Stimulated activated CD4-positive, alpha-beta T cell treated with anti-CD3 and anti-CD28 coated beads, Interleukin-1b, Interleukin-23, amount 100 ng/mL, for 1 hour (primary cell): ENCODE measurements at places on chromosomes 7 and 10.

DNA sequence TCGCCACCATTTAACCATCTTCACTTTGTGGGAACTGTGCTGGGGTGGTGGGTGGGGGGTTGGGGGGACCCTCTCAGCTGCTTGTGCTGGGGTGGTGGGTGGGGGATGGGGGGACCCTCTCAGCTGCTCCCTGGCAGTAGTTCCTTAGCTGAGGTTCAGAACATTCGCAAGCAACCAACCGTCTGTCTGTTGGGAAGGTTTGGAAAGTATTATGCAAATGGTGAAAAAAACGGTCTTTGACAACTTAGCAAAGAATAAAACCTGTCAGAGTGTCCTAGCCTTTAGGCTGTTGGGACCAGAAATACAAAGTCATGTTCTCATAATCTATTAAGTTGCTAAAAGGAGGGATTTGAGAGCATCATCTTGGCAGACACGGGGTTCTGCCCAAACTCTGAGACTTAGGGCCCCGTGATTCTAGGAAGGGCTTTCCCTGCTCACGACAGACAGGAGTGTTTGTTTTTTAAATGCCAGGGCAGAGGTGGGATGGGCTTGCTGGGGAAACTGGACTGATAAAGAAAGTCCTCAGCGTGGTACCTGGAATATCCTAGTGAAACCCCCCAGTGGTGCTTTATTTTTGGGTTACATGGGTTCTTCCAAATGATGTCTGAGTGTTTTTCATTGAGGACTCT lies 14.1 kb upstream of the SRGN start:
- DNase-seq, result no peak

DNA sequence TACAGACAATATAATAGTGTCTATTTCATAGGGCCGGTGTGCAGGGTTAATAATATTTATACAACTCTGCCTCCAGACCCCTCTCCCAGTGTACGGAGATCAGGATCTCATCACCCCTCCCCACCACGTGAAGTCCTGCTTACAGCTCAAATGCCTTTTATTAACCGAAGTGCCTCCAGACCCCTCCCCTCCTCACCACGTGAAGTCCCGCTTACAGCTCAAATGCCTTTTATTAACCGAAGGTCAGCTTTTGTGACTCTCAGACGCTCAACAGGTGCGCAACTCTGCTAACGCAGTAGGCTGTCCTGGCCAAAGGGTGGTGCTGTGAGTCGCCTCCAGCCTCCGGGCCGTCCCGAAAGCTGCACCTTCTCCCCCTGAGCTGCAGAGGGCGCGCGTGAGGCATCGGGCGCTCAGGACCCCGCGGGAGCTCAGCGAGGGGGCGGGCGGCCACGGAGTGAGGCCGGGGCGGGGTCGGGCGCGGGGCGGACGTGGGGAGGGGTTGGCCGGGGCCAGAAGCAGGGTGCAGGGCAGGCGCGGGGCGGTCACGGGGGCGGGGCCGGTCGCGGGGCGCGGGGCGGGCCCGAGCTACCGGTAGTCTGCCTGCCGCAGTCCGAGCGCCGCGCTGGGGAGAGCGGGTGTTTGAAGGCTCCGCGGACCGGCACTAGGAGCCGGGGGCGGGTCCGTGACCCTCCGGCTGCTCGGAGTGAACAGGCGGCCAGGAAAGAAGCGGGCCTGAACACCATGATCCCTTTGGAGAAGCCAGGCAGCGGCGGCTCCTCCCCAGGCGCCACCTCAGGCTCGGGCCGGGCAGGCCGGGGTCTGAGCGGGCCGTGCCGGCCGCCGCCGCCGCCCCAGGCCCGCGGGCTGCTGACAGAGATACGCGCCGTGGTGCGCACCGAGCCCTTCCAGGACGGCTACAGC lies at the start of gene STK17A:
TSS of gene STK17A (plus strand) at position 606 of the 921 bp plus-strand sequence. CDS start at position 742, 136 bp downstream.
- DNase-seq, result peak; percentile 85

- DNase-seq, result no peak
These were observed 91.1 kb upstream of the DNAJB12 start for GRCh38 chr10:72445851-72446250.

DNA sequence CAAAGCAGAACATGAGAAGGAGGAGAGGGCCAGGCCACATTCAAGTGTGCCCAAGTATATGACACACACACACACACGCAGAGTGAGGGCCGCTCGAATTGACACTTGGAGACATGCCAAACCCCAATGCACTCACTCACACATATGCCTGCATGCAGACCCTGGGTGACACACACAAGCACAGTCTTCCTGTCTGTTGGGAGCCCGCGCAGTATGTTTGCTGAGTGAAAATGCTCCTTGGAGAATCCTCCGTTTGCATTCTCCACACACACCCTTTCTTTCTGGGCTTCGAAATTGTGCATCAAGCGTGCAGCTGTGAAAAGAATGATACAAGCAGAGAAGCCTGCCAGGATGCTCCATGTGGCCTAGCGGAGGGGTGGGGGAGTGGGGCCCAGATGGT lies 120.9 kb downstream of the PLXNA4 start:
- DNase-seq, result no peak

DNA sequence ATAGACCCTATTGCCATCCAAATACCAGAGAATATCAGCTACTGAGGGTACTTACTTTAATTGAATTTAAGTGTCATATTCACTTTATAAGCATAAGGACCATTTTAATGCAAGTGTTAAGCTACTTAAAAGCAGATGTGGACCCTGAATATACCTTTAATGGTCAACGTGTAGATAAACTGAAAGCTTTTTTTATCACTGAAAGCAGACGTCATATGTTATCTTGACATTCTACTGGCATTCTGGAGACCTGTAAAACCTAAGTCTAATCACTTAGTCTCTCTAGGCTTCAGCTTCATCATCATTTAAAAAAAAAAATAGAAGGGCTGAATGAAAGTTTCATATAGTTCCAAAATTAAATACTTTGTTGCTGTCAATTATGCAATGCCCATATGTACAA lies 116.5 kb downstream of the ELAPOR2 start:
- no peak for DNase-seq

- no peak for DNase-seq
These were observed 538.5 kb downstream of the HTR7 start for GRCh38 chr10:90319188-90319914.

DNA sequence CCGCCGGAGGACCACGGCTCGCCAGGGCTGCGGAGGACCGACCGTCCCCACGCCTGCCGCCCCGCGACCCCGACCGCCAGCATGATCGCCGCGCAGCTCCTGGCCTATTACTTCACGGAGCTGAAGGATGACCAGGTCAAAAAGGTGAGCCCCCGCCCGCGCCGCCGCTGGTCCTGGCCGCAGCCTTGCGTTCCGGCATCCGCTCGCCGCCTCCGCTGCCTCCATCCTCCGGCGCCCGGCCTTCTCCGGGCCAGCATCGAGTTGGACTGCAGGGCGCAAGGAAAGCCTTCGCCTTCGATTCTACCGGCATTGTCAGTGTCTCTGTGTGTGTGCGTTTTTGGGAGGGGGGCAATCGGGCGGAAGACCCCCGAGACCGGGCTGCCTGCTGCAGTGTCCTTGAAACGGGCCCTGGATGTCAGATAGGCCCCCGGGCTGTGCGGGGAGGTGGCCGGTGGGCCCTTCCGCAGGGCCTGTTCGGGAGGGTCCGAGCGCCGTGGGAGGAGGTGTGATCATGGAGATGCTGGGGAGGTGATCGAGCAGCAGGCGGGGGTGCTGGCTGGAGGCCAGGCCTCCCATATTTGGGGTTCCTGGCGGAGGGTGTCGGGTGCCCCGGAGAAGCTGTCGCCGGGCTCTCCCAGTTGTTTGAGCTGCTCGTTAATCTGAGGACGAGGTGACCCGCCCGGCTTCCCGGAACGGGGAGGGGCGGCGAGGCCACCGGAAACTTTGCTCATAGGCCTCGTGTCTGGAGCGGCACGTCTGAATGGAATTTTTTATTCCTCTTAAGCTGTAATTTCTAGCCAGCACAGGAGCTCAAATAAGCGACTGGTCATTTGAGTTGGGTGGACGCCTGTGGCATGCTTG lies 40.8 kb downstream of the HK1 start:
- peak; percentile 53 for DNase-seq

GRCh38 chr7:134329614-134330346 lies 13.1 kb upstream of the SLC35B4 start:
- no peak for DNase-seq

DNA sequence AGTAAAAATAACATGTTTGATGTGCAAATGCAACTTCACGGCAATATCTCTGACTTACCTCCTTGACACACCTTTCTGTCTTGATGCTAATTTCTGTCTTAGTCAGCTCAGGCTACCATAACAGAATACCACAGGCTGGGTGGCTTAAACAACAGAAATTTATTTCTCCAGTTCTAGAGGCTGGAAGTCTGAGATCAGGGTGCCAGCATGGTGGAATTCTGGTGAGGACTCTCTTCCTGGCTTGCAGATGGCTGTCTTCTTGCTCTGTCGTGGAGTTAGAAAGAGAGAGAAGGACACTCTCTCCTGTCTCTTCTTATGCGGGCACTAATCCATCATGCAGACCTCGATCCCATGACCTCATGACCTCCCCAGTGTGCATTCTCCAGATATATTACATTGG lies 134.9 kb downstream of the VTI1A start:
- no peak for DNase-seq
